ENCODE measurements at places on chromosomes 7 and 10.
A peak's percentile ranks its signal among the peaks of the same experiment; 100 is the strongest.

GRCh38 chr10:4243651-4244050 lies 458.6 kb upstream of the KLF6 start:
- peak; percentile 64 for DNase-seq

DNA sequence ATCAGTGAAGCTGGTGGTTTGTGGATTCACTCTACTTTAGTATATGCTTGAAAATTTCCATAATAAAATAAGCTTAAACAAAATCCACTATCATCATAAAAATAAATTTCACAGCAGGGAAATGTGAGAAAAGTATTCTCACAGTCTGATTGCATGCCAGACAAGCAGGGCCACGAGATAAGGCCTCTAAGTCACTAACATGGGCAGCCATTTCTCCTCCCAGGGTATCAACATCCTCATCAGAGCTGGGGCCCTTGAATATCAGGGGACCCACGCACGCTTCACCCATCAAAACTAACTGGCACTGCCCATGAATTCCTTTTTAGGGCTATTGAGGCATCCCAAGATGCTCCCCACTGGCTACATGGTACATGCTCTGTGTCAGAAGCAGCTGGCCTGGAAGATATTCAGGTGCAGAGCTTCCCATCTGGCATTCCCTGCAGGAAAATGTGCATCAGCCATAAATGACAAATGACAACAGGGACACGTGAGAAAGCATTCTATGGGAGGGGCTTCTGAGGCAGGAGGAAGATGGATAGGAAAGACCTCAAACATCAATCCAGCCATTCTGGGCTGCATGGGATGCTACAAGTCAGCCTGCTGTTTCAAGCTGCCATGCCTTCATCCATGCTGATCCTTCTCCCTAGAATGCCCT lies 17.4 kb downstream of the CCDC6 start:
- no peak for DNase-seq

DNA sequence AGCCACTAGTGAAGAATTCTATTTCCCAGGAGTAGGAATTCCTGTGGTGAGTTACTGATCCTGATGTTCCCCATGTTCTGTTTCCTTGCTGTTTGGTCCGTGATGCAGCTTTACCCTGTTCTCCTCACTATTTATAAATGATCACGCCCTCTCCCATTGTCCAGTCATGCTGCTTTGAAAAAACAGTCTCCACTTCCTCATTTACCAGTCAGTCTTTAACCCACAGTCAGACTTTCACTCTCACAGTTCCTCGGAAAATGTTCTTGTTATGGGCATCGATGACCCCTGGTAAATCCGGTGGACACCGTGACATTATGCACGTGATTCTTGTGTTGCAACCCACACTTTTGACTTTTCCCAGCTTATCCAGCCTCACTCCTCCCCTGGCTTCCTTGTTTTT lies 14.4 kb downstream of the SCIN start:
- DNase-seq: peak; percentile 24

- DNase-seq: peak; percentile 38
These were observed at the start of gene CRHR2 for GRCh38 chr7:30682212-30683083. TSS of gene CRHR2 (minus strand) at chr7:30682456. CDS start at chr7:30682280, 176 bp downstream.

DNA sequence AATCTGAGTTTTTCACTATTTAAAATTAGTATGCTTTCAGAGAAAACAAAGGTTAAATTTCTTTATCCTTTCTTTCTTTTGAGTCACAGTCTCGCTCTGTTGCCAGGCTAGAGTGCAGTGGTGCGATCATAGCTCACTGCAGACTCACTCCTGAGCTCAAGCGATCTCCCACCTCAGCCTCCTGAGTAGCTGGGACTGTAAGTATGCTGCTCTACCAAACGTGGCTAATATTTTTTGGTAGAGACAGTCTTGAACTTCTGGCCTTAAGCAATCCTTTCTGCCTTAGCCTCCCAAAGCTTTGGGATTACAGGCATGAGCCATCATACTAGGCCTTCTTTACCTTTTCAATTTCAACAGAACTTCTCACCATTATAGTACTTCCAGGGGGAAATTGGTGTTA lies 113.7 kb downstream of the TRIM24 start:
- DNase-seq: no peak

DNA sequence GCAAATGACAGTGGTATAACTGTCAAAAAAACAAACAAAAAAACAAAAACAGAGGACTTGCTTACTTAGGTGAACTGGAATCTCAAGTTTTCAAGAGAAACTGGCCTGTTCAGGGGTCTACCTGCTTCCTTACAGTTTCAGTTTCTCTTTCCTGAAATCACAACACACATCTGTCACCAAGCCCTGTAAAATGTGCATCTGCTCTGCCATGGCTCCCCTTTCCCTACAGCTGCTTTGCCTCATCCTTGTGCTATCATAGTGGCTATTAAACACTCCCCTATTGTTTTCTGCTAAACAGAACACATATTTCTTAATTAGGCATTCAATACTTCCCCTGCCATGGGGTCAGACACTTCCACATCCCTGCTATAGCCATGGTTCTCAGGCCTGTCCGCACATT lies 37.6 kb downstream of the CPED1 start:
- no peak for DNase-seq

DNA sequence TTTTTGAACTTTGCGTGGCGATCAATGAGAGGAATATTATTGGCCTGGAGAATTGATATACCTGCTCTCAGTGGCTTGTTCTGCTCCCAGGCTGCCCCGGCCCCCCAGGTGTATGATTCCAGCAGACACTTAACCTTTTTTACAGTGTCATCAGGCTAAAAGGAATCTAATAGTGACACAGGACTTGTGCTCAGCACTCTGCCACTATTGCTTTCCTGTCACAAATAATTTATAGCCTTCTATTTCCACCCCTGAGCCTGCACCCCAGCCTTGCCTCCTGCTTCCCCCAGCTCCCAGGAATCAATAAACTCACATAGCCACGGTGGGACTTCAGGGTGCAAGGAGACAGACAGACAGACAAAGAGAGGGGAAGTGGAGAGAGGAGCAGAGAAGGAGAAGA lies 28.3 kb downstream of the PAX2 start:
- no peak for DNase-seq

DNA sequence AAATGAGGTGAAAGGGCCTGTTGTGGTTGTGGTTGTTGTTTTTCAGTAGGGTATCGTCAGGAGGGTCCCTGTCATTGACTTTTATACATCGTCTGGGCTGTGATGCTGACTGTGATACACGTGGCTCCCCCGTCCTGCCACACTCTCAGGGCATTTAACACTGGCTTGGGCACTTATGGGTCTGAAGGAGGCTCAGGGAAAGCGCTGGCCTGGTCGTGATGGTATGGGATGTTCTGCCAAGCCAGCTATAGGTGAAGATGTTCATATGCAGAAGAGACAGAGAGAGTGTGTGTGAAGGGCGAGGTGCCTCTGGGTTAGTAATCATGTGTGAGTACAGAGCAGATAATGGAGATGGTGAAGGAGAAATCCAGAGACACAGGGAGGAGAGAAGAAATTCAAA lies 158.5 kb downstream of the PRPF18 start:
- no peak for DNase-seq

DNA sequence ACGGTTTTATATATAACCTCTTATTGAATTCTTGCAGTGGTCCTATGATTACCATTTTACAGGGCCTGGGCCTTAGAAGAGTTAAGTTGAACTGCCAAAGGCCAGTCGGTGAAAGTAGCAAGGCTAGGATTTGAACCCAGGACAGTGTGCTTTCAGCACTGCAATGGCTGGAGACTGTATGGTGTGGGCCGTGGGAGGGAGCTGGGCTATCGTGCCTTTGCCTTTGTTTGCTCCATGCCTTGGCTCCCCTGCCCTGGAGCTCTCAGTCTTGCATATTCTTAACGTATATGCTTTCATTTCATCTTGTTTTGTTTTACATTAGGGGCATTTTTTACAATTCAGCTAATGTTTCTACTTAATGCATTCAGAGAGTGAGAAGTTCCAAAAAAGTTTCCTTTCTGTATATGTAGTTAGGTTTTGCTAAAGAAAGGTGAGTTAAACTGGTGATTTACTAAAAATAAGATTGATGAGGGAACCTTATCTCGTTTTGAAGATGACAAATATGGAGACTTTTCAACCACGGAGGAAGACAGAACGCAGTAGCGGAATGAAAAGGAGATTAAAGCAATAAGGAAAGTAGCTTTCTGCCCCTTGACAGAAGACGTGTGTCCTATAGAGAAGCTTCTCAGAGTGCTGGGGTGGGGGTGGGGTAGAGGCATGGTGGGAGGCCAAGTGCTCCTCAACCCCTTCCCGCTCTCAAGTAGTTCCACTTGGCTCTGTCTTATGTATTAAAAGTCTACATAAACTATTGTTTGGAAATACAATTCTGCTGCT lies 82.5 kb downstream of the RTKN2 start:
- DNase-seq: no peak

GRCh38 chr10:125146791-125147579 lies 13.4 kb downstream of the CTBP2 start:
- peak; percentile 66 for DNase-seq

DNA sequence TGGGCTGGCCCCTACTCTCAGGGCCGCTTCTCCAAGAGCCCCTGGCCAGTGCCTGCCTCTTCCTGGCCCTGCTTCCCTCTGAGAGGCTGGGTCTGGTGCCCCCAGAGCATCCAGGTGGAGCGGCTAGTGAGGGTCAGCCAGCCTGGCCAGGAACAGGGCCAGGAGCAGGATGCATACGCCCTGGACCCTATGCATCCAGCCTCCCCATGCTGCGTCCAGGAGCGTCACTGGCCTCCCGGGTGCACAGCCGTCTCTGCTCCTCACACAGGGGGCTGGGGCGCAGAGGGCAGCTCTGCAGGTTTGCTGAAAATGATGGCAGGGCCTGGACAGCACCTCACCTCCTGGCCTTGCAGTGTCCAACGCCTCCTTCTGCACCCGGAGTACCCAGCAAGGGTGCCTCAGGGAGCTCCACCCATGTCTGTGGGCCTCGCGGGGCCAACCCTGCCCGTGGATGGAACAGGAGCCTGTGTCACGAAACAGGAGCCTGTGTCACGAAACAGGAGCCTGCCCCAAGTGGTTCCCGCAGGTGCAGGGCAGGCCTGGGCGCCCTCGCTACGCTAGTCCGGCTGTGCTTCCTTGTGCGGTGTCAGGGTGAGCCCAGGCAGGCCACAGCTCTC lies 246.2 kb upstream of the PPP2R2D start:
- no peak for DNase-seq

- no peak for DNase-seq
These were observed 797 bp upstream of the STMP1 start for GRCh38 chr7:135661311-135662122.

- DNase-seq: peak; percentile 47
These were observed 106.5 kb downstream of the HTR7 start for GRCh38 chr10:90751107-90751997.

DNA sequence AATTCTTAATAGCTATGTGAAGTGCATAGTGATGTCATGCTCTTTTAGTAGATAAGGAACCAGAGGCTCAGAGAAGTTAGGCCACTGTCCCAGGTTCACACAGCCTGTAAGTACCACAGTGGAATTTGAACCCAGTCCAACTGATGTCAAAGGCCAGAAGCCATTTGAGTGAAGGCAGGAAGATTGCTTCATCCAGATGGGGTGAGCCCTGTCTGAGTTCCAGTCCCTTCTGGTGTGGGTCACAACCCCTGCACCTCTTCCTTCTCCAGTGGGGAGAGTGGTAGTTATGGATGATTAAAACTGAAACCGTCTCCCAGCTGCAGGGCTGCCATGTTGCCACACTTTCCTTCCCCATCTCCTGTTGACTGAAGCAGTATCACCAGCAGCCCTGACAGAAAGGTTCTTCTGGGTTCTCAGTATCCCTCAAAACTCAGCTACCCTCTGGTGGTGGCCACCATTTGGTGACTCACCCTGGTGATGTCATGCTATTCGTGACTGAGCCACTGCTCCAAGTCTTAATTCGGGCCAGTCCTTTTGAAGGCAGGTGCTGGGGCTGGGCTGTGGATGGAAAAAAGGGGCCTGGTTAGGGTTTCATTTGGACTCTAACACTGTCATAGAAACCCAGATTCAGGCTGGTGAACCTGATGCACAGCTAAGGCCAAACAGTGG lies 1.5 kb upstream of the C10orf95 start:
- peak; percentile 56 for DNase-seq

Data from GM03348 (cell line).